ENCODE measurements at places on chromosomes 3 and 15.

GRCh38 chr3:197728487-197728886 lies 8.2 kb downstream of the RUBCN start:
- no peak for DNase-seq

GRCh38 chr3:192816351-192816750 lies 89.0 kb upstream of the FGF12 start:
- no peak for DNase-seq

- no peak for DNase-seq
These were observed 51.2 kb downstream of the SH3GL3 start for GRCh38 chr15:83498374-83498773.

- DNase-seq = no peak
These were observed 298.3 kb upstream of the TGFBR2 start for GRCh38 chr3:30308131-30308530.

GRCh38 chr3:81218023-81218422 lies 543.4 kb downstream of the GBE1 start:
- no peak for DNase-seq

DNA sequence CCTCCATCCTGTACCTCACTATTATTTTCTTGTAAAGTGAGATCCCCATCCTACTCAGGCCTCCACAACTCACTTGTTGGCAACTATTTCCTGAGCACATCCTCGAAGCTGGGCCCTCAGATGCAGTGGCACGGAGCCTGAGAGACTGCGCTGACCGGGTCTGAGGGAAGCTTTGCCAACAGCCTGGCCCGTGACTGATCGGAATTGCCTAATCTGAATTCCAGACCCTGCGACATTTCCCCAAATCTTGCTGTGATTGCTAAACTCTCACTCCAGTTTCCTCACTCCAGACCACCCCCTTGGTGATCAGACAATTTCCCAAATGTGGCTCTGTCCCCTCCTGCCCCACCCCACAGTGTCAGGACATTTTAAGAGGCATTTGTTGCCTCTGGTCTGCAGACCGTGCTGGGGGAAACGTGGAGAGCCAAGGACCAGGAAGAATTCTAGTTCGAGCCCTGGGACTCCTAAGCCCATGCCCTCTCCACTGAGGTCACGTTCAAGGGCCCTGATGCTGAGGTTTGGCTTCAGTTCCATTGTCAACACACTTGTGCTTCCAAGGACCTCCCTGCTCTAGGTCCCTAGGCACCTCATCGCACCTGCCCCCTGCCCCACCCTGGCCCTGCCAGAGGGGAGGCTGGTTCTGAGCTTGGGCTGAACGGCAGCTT lies 22.8 kb downstream of the KLHL25 start:
- no peak for DNase-seq

- DNase-seq = no peak
These were observed 59.3 kb upstream of the CFAP161 start for GRCh38 chr15:81074773-81075172.

GRCh38 chr3:23888617-23889228 lies 28.1 kb downstream of the NKIRAS1 start:
- DNase-seq = no peak

Data from activated naive CD4-positive, alpha-beta T cell treated with Interleukin-2 at 50 U/mL for 16 hours (primary cell).